ENCODE measurements at places on chromosomes 6 and 20.

GRCh38 chr6:46011188-46012085, 4.2 kb downstream of the CLIC5 start:
- DNase-seq = no peak

- no peak for DNase-seq
These were observed 69.5 kb downstream of the PREX1 start for GRCh38 chr20:48758206-48758820.

GRCh38 chr20:19890445-19891051, 126.6 kb upstream of the NAA20 start:
- DNase-seq = no peak

DNA sequence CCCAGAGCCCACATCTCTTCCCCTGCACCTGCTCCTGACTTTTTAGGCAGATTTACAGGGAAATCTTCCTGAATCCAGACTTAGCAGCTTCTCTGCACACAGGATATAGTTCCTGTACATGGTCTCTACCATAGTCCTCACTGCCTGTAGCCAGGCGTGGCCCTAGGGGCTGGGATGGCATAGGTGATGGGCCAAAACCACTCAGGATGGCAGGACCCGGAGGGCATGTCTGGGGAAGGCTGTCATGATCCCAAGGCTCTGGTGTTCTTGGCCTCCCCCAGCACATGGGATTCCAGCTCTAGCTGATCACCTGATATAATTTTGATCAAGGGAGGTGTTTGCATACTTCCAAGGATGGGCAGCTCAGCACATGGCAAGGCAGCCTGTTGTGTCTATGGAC, 58.0 kb downstream of the TOX2 start:
- no peak for DNase-seq

- no peak for DNase-seq
These were observed 10.3 kb downstream of the RSPO4 start for GRCh38 chr20:991850-992249.

- no peak for DNase-seq
These were observed 193.4 kb downstream of the BACH2 start for GRCh38 chr6:90103056-90103800.

GRCh38 chr6:2063547-2063946, 181.9 kb downstream of the GMDS start:
- DNase-seq = no peak

DNA sequence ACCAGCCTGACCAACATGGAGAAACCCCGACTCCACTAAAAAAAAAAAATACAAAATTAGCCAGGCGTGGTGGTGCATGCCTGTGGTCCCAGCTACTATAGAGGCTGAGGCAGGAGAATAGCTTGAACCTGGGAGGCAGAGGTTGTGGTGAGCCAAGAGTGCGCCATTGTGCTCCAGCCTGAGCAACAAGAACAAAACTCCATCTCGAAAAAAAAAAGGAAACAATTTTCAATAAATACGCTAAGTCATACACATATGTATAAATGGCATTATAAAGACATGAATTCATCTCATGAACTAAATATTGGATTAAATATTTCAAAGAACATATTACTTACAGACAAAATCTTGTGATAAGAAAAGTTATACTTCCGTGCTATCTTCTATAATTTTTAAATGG, 2.9 kb downstream of the ARHGAP18 start:
- no peak for DNase-seq

DNA sequence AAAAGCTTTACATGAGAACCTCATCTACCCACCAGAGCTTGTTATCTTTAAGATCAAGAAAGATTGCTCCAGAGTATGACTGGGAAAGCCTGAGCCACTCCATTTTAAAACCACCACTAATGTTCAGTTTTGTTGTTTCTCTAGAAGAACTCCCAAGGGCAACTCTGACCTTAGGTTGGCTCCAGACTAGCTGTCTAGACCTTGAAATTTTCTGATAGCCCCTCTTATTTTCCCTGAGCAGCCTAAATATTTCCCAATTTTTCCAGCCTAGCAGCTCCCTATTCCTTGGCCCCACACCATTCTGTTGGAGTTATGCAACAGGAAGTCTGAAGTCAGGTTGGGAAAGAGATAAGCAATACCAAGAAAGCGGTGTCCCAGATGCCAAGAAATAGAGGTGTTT, 84.6 kb upstream of the TCF21 start:
- no peak for DNase-seq

- DNase-seq = no peak
These were observed 24.7 kb downstream of the ETV7 start for GRCh38 chr6:36362551-36363370.

GRCh38 chr6:15752820-15753219, 90.0 kb upstream of the DTNBP1 start:
- DNase-seq = no peak

- no peak for DNase-seq
These were observed 156.2 kb downstream of the SOX4 start for GRCh38 chr6:21749754-21750153.

DNA sequence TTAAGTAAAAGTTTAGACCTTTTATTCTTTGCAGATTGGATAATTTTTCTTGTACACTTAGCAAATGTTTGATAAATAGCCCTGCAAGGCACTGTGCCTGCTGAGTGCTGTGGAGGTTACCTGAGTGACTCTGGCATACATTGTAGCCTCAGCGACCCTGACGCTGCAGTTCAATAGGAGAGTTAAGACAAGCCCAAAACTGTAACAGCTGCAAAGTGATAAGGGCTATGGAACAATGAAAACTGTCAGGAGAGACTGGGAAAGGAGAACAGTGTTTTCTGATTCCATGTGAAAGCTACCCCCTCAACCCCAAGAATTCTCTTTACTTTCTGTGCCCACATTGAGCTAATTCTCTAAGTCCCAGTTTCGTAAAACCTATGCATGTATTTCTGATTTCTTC, 22.2 kb downstream of the HIVEP1 start:
- no peak for DNase-seq

DNA sequence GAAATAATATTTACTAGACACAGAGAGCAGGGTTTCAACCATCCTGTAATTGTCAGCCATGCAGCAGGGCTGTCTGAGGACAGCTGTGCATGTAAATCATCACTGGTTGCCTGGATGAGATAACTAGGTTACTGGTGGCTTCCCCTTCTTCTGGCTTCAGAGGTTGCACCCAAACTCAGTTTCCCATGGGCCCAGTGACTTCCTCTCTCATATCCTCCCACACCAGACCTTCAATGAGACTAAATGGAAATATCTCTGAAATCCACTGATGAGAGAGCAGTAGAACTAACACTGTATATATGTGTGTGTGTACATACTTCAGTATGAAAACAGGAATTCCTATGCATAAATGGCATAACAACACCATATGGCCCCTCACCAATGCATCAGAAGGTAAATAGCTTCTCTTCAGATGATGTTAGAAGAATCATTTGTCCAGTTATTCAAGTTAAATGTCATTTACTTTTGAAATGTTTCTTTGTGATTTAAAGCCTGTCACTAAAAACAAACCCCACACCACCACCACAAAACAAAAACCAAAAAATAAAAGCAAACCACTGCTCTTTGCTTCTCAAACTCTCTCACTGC, 51.0 kb upstream of the IL20RA start:
- no peak for DNase-seq

- DNase-seq = peak; percentile 16
These were observed 102.6 kb downstream of the CDC5L start for GRCh38 chr6:44489910-44490604.

DNA sequence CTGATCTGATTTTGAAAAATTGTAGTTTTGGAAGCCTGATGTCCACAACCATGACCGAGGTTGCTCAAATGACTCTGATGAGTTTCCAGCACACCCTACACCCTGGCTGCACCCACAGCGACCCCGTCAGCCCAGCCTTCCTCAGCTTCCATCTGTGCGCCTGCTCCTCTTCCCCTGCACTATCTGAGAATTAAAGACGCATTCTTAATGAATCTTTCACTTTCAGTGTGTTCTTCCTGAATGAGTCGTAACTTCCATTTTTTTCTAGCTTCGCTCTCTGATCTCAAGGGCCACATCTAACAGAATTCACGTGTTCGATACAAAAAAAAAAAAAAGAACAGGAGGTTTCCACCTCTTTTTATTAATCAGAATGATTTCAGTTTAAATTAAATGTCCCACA, 21.3 kb upstream of the RREB1 start:
- no peak for DNase-seq

- DNase-seq = peak; percentile 77
These were observed 150.8 kb downstream of the ZMYND8 start for GRCh38 chr20:47205577-47206123.

DNA sequence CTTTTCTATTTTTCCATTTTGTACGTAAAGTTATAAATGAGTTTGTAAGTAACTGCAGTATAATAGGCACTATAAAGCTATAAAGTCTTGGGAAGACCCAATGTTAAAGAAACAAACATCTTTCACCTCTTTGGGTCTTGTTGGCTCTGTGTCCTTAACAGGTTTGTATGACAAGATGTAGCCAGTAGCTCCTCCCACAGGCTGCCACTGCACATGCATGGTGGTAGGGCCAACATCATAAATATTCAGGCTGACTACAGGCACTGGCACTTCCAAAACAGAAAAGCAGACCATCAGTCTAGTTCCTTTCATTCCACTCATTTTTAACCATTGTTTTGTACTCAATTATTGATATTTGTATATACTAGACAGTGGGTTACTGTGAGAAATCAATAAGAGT, 59.9 kb downstream of the COL12A1 start:
- DNase-seq = no peak

DNA sequence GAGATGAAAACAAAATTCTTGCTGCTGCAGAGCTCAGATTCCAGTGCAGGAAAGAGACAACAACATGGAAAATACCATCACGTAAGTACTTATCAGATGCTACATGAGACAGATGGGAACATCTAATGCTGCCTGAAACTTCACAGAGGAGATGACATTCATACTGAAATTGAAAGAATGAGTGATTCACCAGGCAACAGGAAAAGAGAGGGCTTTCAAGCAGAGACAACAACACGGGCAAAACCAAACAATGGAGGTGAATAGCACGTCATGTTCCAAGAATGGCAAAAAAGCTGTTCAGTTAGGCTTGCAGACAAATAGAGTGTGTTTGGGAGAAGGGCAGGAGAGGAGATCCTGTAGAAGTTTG, 39.3 kb downstream of the GTF2H5 start:
- no peak for DNase-seq

- peak; percentile 34 for DNase-seq
These were observed 94.4 kb upstream of the FAM184A start for GRCh38 chr6:119172824-119173223.

- no peak for DNase-seq
These were observed 116.0 kb upstream of the JARID2 start for GRCh38 chr6:15129887-15130286.
